ENCODE measurements at places on chromosomes 2 and 18.

- DNase-seq: no peak
Observed at GRCh38 chr18:47752796-47753645, 177.4 kb downstream of the SMAD2 start.

DNA sequence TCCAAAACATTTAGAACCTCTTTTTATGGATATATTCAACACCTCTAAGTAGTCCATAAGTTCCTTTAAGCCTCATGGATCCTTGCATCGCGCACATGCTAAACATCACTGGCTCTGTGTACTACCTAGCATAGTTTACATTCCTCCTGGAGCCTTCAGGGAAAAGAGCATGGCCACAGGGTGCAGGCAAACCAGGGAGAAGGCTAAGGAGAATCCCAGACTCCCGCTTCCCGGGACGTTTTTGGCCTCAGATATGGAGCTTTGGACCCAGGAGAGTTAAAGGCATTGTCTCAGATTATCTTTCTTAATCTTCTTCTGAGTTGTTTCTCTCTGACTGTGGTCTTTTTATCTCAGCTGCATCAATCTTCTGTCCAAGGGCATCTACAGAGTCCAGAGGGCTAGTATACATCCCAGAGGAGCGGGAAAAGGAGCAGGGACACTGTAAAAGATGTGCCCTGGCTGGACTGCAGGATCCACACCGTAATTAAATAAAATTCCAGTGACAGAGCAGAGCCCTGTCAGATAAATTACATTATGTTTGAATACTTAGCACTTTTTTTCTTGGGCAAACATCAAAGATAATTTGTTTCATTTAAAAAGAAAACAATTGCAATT, 36.9 kb downstream of the RIT2 start:
- no peak for DNase-seq

GRCh38 chr2:239028253-239028619, 180.4 kb downstream of the TWIST2 start:
- DNase-seq: no peak

DNA sequence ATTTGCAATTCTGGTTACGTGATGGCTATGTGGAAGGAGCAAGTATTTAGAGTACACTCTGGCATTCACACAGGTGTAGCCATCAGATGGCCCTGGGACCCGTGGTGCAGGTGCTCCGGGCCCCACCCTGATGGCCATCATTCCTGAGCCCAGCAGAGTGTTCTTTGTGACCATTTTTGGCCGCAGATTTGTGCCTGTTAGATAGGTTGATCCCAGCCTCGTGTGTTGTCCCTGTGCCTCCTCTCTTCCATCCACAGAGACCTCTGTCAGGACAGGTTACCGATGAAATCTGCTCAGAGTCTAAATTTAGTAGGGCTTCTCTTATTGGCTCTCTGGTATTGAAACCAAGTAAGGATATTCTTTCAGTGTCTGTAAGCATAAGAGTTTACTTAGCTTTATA, 33.9 kb downstream of the MAPRE2 start:
- no peak for DNase-seq

- DNase-seq: no peak
Observed at GRCh38 chr18:68848242-68848641, 50.4 kb downstream of the CCDC102B start.

DNA sequence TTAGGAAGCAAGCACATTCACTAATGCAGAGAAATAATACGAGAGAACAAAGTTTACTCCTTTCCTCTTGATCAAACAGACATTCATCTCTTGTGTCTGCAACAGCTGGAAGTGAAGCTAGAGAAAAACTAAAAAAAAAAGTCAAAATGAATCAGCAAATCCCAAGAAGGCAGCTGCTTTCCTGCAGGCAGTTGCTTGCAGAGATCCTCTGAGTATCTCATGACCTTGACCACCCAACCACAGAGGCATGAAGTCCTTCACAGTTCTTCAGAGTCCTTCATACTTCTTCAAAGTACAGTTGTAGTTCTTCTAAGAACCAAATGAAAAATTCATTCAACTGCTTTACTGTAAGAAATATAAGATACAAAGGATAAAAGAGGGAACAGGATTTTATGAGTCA, 97.2 kb upstream of the ACVR1C start:
- DNase-seq: no peak

DNA sequence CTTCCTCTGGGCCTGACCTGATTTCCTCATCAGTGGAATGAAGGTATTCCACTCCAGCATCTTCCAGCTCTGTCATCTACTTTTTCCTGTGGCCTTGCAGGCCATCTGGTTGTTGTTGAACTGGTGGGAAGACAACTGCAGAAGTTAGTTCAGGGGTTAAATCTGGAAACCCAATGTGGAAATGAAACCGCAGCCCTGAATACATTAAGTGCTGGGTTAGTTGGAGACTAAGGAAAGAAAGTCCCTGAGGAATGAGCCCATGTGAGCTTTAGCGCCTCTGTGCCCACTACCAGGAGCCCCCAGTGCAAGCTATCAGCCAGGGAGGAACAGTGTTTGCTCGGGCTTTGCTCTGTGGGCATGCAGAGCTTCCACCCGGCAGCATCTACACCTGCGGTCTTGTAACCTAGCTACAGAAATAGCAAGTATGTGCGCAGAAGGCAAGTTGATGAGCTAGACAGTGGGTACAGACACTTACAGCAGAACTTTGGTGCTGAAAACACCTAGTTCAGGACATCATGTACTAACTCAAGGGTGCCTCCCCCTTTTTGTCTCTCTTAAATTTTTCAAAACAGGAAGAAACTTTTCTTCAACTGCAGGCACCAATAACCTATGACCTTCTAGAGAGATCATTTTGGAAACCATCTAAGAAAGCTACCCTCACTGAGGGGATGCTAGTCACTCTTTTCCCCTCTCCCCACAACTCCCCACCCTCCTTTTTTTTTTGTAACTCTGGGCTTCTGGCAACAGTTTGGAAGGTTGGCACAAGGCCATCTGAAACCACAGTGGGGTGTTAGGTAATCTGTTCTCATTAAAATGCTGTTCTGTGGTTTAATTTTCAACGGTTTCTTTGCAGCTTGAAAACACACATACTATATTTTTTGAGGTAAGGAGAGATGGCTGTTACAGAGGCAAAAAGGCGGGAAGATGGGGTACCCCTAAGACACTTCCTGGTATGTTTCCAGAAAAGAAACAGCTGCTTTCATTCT, 18.3 kb upstream of the CXCR4 start:
- DNase-seq: no peak

GRCh38 chr2:31191931-31192330, 25.4 kb downstream of the CAPN14 start:
- no peak for DNase-seq

GRCh38 chr2:181008407-181008806, 28.0 kb downstream of the UBE2E3 start:
- DNase-seq: no peak

DNA sequence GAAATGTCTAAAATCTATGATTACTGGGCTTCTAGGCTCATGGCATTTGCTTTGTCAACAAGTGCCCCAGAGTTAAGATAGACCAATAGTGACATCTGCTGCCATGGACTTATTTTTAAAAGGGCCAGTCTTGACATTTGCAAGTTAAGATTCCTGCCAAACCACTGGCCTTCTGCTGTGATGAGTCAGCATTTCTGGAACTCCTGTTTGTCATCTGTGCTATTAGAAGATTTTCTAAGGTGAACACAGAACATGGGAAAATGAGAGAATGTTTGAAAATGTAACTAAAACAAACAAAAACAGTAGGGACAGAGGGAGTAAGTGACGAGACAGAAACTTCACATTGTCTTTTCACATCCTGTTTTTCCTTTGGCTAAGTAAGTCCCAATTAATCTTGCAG, 93.7 kb upstream of the WDR75 start:
- DNase-seq: no peak

GRCh38 chr2:235779444-235779896, 285.6 kb downstream of the AGAP1 start:
- DNase-seq: no peak

GRCh38 chr2:227383686-227384085, 4.1 kb downstream of the SCYGR1 start:
- no peak for DNase-seq
